ENCODE measurements at places on chromosomes 4 and X.
A peak's percentile ranks its signal among the peaks of the same experiment; 100 is the strongest.

- DNase-seq = no peak
Measured at GRCh38 chr4:3666263-3666662, 99.9 kb upstream of the ADRA2C start.

DNA sequence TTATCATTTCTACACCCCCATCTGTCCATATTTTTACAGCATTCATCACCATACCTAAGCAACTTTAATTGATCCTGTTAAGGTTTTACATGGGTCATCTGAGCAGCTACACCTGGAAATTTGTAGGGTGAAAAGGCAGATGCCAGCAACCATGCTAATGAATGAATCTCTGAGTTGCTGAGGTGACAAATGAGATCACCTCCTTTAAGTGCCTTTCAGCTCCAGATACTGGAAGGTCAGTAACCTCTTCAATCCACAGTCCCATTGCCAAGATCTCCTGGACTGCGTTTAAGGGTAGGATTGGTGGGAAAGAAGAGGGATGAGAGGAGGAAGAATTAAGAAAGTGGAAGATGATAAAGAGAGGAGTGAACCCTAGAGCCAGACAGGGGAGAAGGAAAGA lies 8.5 kb upstream of the BMP3 start:
- DNase-seq = no peak

- no peak for DNase-seq
Measured at GRCh38 chrX:150587585-150588503, 19.4 kb downstream of the MTM1 start.

GRCh38 chr4:148344941-148345340 lies 97.3 kb downstream of the NR3C2 start:
- DNase-seq = no peak

- no peak for DNase-seq
Measured at GRCh38 chrX:153510383-153510782, 7.1 kb upstream of the ATP2B3 start.

GRCh38 chr4:169612871-169613859 lies 782 bp upstream of the NEK1 start:
- peak; percentile 84 for DNase-seq

DNA sequence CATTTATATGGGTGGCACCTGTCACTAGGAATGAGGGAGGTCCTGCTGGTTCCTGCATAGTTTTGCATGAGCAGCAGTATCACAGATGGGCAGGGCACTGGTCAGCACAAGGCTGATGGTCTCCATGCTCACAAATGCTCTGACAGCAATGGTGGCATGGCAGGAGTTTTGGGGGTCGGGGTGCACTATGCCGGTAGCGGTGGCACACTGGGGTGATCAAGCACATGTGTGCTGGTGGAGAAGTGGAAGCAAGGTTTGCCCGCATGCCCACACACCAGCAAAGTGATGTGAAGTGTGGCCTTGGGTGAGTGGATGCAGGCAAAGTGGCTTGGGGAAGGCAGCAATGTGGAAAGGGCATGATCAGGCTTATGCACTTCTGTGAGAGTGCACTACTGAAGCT lies 60.5 kb upstream of the MAGEE1 start:
- no peak for DNase-seq

DNA sequence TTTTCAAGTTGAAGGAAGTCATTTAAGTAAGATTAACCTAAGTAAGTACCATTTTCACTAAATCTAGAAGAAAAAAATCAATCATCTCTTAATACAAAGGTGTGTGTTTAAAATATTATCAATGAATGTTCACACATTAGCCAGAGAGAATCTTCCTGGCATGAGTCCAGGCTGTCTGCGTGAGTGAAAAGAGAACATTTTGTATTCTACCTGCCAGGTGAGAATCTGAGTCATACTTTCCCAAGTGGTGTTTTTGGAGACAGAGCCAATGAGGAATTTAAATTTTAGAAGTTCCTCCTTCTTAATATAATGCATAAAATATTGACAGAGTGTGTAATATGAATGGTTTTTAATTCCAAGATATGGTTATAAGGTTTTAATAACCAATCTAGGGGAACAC lies 371.8 kb upstream of the NR3C2 start:
- DNase-seq = no peak

DNA sequence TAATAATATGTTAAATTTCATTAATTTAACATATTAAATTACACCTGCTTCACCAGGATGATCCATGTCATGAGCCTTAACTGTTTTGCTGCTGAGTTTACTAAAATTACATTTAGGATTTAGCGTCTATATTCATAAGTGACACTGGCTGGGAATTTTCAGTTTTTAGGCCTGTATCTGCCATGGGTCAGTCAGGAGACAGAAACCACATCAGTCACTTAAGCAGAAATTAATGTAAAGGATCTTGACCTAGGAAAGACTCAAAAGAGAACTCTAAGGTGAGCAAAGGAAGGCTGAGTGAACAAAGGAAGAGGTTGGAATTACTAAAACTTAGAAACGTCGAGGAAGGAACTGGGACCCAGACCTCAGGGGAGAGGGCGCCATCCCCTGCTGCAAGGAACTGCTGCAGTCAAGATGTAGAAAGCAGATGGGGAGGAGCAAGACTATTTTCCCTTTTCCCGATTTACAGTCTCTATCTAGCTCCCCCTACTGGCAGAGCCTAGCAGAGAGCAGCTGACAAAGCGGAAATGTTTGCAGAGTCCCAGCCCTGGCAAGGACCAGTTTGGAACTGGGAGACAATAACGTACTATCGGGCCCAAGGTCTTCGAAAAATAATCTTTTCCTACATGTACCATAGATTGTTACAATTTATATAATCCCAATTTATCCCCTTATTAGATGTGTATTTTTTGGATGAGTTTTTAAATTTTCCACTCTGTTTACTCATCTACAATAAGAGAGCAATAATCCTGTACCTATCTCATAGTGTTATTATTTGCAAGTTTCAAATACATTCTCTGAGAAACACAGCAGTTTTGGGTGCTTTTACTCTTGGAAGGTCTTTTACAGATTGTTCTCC lies 22.6 kb upstream of the RBBP7 start:
- DNase-seq = peak; percentile 83

- DNase-seq = no peak
Measured at GRCh38 chr4:7241597-7242125, 49.3 kb downstream of the SORCS2 start.

- DNase-seq = no peak
Measured at GRCh38 chr4:1021386-1022050, 10.1 kb downstream of the FGFRL1 start.

DNA sequence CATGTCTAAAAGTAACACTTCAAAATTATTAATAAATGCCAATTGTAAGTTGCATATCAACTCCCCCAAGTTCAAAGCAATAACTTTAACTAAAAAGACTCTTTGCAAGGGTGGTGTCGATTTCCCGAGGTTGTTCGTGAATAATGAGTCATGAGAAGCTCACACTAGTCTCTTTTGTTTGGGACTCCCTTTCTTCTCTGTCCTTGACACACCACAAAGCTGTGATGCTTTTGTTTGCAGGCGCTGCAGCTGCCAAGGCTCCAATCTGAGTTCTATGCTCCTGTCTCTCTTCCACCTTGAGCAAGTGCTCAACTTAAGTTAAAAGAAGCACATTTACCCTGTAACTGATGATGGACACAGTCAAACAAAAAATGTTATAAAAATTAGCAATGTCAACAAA lies 65.9 kb downstream of the FAT1 start:
- no peak for DNase-seq

DNA sequence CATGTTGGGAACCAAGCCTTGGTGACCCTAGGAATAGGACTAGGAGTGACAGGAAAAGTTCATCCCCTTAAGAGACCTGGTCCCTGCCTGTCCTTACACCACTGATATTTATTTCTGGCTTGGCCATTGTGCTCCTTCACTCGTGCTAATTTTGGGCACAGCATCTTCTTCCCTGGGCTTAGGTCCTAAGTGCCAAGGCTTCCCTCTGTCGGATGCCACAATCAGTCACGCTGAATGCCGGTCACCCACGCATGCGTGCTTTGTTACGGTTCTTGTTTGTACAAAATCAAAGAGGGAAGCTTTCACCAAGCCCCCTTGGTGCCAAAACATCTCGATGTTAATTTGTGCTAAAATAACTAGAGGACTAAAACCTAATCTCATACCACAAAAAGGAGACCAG lies 17.4 kb upstream of the MAP3K15 start:
- DNase-seq = no peak

GRCh38 chr4:101367201-101367600 lies 19.9 kb upstream of the PPP3CA start:
- no peak for DNase-seq

DNA sequence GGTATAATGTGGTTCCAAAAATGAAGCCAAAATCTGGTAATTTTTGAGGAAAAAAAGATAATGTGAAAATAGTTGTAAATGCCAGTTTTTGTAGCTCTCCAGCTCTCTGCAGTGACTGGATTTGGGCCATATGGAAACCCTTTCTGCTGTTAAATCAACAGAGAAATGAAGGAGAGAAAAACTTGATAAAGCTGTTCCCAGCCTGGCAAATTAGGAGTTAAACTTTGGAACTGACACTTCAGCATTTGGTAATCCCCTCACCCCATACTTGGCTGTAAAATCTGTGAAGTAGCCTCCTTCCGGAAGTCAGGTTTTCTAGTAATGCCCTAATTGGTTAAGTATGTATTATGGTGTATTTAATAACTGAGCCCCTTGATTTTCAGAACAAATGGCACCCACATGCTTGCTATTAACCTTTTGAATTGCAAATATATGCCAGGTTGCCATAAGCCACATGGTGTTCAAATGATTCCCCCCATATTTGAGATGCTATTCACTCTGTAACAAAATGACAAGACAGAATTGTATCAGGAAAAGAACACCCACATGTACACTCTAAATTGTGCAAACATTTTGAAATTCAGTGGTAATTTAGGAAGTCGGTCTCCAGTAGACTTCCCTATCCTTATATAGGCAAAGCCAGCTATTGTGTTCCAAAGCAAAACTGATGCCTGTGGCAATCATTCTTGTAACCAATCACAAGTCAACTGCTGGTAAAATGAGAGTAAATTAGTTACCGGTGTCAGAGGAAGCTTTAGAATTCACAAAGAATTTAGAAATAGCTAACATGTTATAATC lies 96.3 kb upstream of the ADAMTS3 start:
- DNase-seq = peak; percentile 35

All from Kasumi-1 (cell line).